ENCODE measurements at places on chromosomes 7 and 10.

GRCh38 chr7:135320268-135320667 is 86.6 kb downstream of the STRA8 start:
- DNase-seq = peak; percentile 73

GRCh38 chr10:27319752-27320431 is 79.3 kb upstream of the ACBD5 start:
- no peak for DNase-seq

GRCh38 chr7:53531-53930 is 138.8 kb upstream of the FAM20C start:
- no peak for DNase-seq

- DNase-seq = no peak
These were observed 135.3 kb upstream of the VWC2 start for GRCh38 chr7:49638166-49638565.

GRCh38 chr7:92641921-92642511 is 51.8 kb upstream of the FAM133B start:
- DNase-seq = no peak

- DNase-seq = no peak
These were observed 1.2 kb downstream of the BAG3 start for GRCh38 chr10:119652361-119652730.

DNA sequence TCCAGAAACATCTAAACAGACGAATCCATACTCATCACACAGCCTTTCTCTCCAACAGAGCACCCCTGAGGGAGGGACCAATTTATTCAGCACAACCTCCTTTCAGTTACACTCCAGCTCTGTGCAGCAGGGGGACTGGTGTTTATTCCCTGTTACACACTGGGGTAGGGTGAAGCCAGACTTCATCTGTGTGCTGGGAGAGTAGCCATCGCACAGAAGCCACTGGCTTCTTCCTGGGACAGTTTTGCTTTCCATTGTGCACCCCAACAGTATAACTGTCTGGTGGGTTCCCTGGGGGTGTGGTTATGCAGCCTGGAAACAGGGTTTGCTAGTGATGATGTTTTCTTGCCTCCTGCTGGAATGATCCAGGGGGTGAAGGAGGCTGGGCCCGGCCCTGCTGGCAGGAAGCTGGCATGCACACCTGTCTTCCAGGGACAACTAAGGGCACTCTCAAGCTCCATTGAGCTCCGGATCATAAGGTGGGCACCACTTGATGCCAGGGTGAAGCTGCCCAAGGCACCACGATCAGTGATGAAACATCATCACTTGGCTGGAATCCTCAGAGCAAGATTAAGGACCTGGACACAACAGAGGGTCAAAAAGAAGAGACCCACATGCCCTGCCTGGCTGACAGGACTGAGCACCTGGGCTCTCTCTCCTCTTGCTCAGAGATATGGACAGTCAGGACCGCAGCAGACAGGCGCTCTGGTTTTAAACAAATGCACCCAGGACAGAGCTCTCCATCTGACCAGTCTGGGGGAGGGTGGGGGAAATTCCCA is 293.2 kb downstream of the GRID1 start:
- no peak for DNase-seq
